ENCODE measurements at places on chromosomes 4 and X. TPM values are rescaled to one million over a fixed set of nuclear protein-coding genes. Genes with fewer than 3 reads are reported as not detected.

The ITM2A gene
- total RNA-seq = 159 TPM

The MAGEA10 gene
- total RNA-seq = not detected

The ZNF630 gene
- 2.0 TPM for total RNA-seq

The VCX2 gene
- total RNA-seq = not detected

The GRID2 gene
- total RNA-seq = not detected

The ODAM gene
- not detected for total RNA-seq

The MRFAP1L1 gene
- 43.5 TPM for total RNA-seq

The SERTM2 gene
- total RNA-seq = not detected

The ASB5 gene
- total RNA-seq = not detected

The OTUD6A gene
- not detected for total RNA-seq

The MAGEA2B gene
- not detected for total RNA-seq

The MAGEE2 gene
- not detected for total RNA-seq

The C4orf33 gene
- 3.7 TPM for total RNA-seq

The ADGRG2 gene
- not detected for total RNA-seq

The CXCL11 gene
- 6.4 TPM for total RNA-seq

The EXOC1L gene
- not detected for total RNA-seq

All from glomerular endothelial cell (primary cell).